PC-3 (cell line): ENCODE measurements at places on chromosomes 5 and 9. TPM values are rescaled to one million over a fixed set of nuclear protein-coding genes. Genes with fewer than 3 reads are reported as not detected.
A peak's percentile ranks its signal among the peaks of the same experiment; 100 is the strongest.

AMBP gene
- 0.22 TPM in 1 of 2 replicates, not detected in the other for total RNA-seq

GLDC gene
- total RNA-seq = 5.4 and 8.1 TPM in 2 replicates

LCN9 gene
- not detected in 2 replicates for total RNA-seq

F2RL2 gene
- 0.11 TPM in 1 of 2 replicates, not detected in the other for total RNA-seq

DNAJC25 gene
- 5.1 and 5.9 TPM in 2 replicates for total RNA-seq

PSMB7 gene
- 314 and 372 TPM in 2 replicates for total RNA-seq

GRCh38 chr9:130996676-130997394 lies 12.1 kb upstream of the LAMC3 start:
- H3K27ac ChIP-seq = no peak overlapping the region
- no peaks in the 10 kb centered on the region for H3K36me3 ChIP-seq
- no peak overlapping the region for H3K4me3 ChIP-seq
- H3K27me3 ChIP-seq = no peaks in the 10 kb centered on the region

- peak; percentile 21 for DNase-seq
- no peak overlapping the region for H3K4me3 ChIP-seq
- H3K27me3 ChIP-seq = no peaks in the 10 kb centered on the region
- H3K36me3 ChIP-seq = peaks cover 8% of the 10 kb centered on the region; the same call in 1 of the 2 replicates
- H3K4me1 ChIP-seq = peaks cover 3% of the 10 kb centered on the region
Observed at GRCh38 chr5:148005788-148006520, 57.8 kb upstream of the SPINK5 start.

DNA sequence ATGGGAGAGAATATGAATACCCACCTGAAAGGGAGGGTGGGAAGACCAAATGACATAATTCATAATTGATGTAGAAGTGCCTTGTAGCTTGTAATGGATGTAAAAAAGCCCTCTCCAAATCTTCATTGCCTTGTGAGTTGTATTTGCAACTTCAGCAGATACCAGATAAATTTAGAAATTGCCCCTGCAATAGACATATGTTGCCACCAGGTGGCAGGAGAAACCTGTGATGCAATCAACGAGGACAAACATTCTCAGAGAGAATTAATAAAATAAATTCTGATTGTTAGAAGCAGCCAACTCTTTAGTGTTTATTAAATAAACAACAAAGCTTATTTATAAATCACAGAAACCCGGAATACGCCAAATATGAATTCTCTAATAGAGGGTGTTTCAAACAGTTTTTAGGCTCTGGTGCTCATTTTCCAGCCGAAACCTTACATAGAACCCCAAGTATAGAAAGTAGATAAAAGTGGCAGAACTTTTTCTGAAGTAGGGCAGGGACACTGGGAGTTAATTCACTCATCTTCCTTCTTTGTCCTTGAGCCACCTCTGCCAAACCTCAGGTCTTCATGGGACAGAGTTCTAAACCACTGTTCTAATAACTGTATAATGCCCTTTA lies 147.8 kb downstream of the TMEM38B start:
- peak; percentile 73 for DNase-seq
- no peaks in the 10 kb centered on the region for H3K4me1 ChIP-seq
- no peak overlapping the region for H3K4me3 ChIP-seq
- H3K27ac ChIP-seq = no peak overlapping the region

DNA sequence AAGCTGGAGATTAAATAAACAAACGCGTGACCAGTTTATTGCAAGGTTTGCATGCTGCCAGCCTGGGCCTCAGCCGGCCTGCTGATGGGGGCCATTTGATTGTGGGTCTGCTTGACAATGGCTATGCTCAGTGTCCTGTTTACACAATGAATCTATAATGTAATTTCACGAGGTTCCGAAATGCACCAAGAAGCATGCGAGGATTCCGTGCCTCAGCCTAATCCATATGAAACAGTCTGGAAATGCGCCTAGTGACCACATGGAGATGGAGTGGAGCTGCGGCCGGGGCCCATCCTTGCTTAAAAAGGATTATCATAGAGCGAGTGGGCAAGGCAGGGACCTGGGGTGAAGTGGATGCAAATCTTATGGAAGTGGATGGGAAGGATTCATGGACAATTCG lies 382.4 kb downstream of the CDK5RAP2 start:
- H3K36me3 ChIP-seq = no peaks in the 10 kb centered on the region
- no peak overlapping the region for H3K27ac ChIP-seq
- H3K4me1 ChIP-seq = no peaks in the 10 kb centered on the region

GRCh38 chr9:18626046-18626698 lies 152.2 kb downstream of the ADAMTSL1 start:
- no peaks in the 10 kb centered on the region for H3K4me1 ChIP-seq
- no peaks in the 10 kb centered on the region for H3K36me3 ChIP-seq
- DNase-seq = peak; percentile 34
- no peak overlapping the region for H3K27ac ChIP-seq
- no peak overlapping the region for H3K4me3 ChIP-seq
- no peaks in the 10 kb centered on the region for H3K27me3 ChIP-seq

GRCh38 chr5:32273821-32274220 lies 38.9 kb downstream of the MTMR12 start:
- H3K27ac ChIP-seq = no peak overlapping the region
- H3K27me3 ChIP-seq = no peaks in the 10 kb centered on the region
- H3K4me3 ChIP-seq = no peak overlapping the region
- DNase-seq = no peak

DNA sequence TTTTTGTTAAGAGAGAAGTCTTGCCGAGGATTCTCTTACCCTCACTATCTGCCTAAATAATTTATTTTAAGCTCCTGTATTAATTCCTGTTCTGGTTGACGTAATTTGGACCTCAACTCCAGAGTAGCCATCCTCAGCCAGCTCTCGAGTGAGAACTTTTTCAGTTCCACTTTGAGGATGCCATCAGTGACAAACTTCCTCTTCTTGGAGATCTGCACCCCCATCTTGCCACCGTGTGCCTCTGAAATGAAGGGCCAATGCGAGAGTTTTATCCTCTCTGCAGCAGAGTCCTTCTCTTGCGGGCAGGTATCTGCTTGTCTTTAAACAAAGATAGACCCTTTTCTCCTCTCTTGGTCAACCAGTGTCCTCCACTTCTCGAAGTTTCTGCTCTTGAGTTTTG lies 19.5 kb upstream of the TMEM174 start:
- H3K4me1 ChIP-seq = no peaks in the 10 kb centered on the region
- no peak overlapping the region for H3K4me3 ChIP-seq
- H3K36me3 ChIP-seq = no peaks in the 10 kb centered on the region
- H3K27ac ChIP-seq = no peak overlapping the region
- DNase-seq = no peak

DNA sequence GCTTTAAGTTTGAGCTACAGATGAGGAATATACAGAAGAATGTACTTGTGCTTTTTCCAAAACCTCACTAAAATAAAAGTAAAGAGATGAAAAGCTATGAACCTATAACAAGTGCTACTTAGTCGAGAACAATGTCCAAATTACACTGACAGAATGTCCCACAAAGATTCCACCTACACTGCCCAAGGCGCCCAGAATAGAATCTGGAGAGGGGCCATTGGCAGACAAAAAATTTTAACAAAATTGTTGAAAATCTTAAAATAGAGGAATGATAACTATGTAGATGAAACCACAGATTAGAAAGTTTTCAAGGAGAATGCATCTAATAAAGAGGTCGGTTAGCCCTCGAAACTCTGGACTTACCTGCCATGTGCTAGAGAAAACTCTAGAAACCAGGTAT lies 235.3 kb downstream of the CETN3 start:
- DNase-seq = no peak
- H3K4me1 ChIP-seq = peaks cover 23% of the 10 kb centered on the region
- no peak overlapping the region for H3K4me3 ChIP-seq
- H3K27me3 ChIP-seq = no peaks in the 10 kb centered on the region

GRCh38 chr5:107917983-107918382 lies 247.2 kb upstream of the EFNA5 start:
- DNase-seq = no peak
- no peaks in the 10 kb centered on the region for H3K36me3 ChIP-seq
- no peak overlapping the region for H3K4me3 ChIP-seq
- no peaks in the 10 kb centered on the region for H3K27me3 ChIP-seq

- H3K36me3 ChIP-seq = no peaks in the 10 kb centered on the region
- H3K27me3 ChIP-seq = peaks cover 34% of the 10 kb centered on the region
- H3K4me3 ChIP-seq = no peak overlapping the region
- no peaks in the 10 kb centered on the region for H3K4me1 ChIP-seq
Observed at GRCh38 chr5:522899-523440, 1.3 kb downstream of the SLC9A3 start.

DNA sequence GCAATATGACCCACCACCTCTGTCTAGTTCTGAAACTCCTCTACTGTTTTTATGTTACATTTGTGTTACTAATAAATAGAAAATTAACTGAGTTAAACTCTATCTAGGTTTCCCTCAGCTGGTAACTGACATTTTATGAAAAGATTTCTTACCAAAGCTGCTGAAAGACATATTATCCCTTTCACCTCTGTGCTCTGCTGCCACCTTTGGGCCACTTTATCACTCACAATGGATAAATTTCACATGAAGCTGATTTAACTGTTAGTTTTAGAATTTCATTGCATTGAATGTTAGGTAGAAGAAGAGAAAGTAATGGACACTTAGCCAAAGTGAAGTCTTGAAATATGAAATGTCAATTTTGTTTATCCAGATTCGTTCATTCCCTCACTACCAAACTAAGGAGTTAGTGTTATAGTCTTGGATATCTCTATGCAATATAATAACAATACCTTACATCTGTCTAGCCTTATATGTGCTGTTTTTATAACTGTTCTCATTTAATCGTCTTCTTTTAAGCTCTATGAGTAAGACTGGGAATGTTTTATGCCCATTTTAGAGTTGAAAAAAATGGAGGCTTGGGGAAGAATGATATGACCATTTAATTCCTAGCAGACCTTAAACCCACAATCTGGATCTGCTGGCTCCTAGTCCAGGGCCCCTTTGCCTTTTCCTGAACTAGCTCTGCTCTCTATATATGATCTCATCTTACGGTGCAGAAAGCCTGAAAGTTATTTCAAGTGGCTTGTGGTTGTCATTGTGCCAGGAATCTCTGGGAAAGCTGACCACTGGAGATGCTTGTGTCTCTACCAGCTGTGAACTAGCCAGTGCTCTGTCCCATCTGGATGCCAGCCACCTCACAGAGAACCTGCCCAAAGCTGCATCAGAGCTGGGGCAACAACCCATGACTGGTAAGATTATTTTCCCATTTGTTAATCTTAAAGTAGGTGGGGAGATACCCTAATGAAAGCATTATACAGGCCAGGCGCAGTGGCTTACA lies 97.1 kb downstream of the GOLPH3 start:
- H3K36me3 ChIP-seq = no peaks in the 10 kb centered on the region
- H3K4me3 ChIP-seq = no peak overlapping the region
- H3K27me3 ChIP-seq = no peaks in the 10 kb centered on the region
- peaks cover 2% of the 10 kb centered on the region for H3K4me1 ChIP-seq
- peak; percentile 80 for DNase-seq
- no peak overlapping the region for H3K27ac ChIP-seq

DNA sequence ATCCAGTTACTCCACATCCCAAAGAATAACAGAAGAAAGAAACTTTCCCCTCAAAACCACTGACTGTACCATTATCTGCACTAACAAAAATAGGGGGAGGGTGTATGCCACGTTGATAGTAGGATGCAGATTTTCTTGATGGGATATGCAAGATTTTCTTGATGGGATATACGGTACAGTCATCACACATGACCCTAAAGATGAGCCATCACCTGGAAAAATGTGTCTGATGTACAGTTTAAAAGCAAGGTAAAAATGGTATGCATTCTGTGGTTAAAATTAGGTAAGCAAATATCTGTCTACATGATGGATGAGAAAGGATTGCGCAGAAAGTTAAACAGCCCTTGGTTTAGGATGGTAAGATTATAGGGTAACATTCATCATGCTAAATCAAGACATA lies 8.6 kb downstream of the COL23A1 start:
- DNase-seq = no peak
- no peak overlapping the region for H3K4me3 ChIP-seq
- no peak overlapping the region for H3K27ac ChIP-seq
- no peaks in the 10 kb centered on the region for H3K4me1 ChIP-seq

- H3K4me1 ChIP-seq = no peaks in the 10 kb centered on the region
- no peak overlapping the region for H3K27ac ChIP-seq
- no peaks in the 10 kb centered on the region for H3K27me3 ChIP-seq
- H3K36me3 ChIP-seq = no peaks in the 10 kb centered on the region
- H3K4me3 ChIP-seq = no peak overlapping the region
Observed at GRCh38 chr9:78577156-78577906, 280.4 kb downstream of the PSAT1 start.

- no peaks in the 10 kb centered on the region for H3K36me3 ChIP-seq
- no peak overlapping the region for H3K4me3 ChIP-seq
- H3K4me1 ChIP-seq = peaks cover 24% of the 10 kb centered on the region; the same call in 1 of the 2 replicates
- H3K27me3 ChIP-seq = no peaks in the 10 kb centered on the region
- peak; percentile 31 for DNase-seq
- no peak overlapping the region for H3K27ac ChIP-seq
Observed at GRCh38 chr5:32523625-32524024, 61.7 kb upstream of the SUB1 start.

GRCh38 chr9:131657456-131657855 lies 82.4 kb downstream of the RAPGEF1 start:
- no peaks in the 10 kb centered on the region for H3K27me3 ChIP-seq
- H3K4me3 ChIP-seq = no peak overlapping the region
- DNase-seq = peak; percentile 53

GRCh38 chr5:125891061-125891725 lies 532.0 kb upstream of the GRAMD2B start:
- H3K4me3 ChIP-seq = no peak overlapping the region
- no peaks in the 10 kb centered on the region for H3K27me3 ChIP-seq
- H3K36me3 ChIP-seq = no peaks in the 10 kb centered on the region
- peak; percentile 29 for DNase-seq
- H3K4me1 ChIP-seq = peaks cover 4% of the 10 kb centered on the region

DNA sequence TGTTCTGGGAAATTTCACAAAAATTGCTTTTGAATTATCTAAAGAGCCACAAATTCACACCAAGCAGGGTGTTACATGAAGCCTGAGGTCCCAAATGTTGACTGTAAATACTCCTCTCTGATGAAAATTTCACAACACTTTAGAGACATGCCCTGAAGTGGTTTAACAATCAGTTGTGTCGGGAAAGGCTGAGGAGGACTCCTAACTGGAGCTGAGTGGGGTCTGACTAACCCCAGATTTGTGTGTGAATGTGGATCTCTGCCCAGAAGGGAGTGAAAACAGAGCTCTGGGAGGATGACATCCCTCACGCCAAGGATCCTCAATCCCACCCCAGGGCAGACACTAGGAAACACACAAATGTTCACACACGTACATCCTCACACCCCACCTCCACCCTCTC lies 31.1 kb upstream of the GRXCR2 start:
- no peak overlapping the region for H3K4me3 ChIP-seq
- H3K36me3 ChIP-seq = no peaks in the 10 kb centered on the region
- peak; percentile 5 for DNase-seq
- no peak overlapping the region for H3K27ac ChIP-seq
- peaks cover 9% of the 10 kb centered on the region; the same call in 1 of the 2 replicates for H3K4me1 ChIP-seq
- no peaks in the 10 kb centered on the region for H3K27me3 ChIP-seq

- no peaks in the 10 kb centered on the region for H3K36me3 ChIP-seq
- DNase-seq = no peak
- no peak overlapping the region for H3K4me3 ChIP-seq
- no peak overlapping the region for H3K27ac ChIP-seq
- peaks cover 36% of the 10 kb centered on the region for H3K4me1 ChIP-seq
Observed at GRCh38 chr5:115577329-115577728, 24.9 kb downstream of the TICAM2 start.

GRCh38 chr5:40995801-40996586 lies 75.1 kb downstream of the MROH2B start:
- H3K36me3 ChIP-seq = no peaks in the 10 kb centered on the region
- H3K27me3 ChIP-seq = no peaks in the 10 kb centered on the region
- no peak overlapping the region for H3K4me3 ChIP-seq
- H3K4me1 ChIP-seq = peaks cover 45% of the 10 kb centered on the region
- peak; percentile 96 for DNase-seq

- H3K27ac ChIP-seq = no peak overlapping the region
- no peak overlapping the region for H3K4me3 ChIP-seq
- no peaks in the 10 kb centered on the region for H3K36me3 ChIP-seq
- DNase-seq = no peak
Observed at GRCh38 chr9:130300739-130301138, 35.2 kb downstream of the HMCN2 start.
